Renal cortical epithelial cell (primary cell): ENCODE measurements at places on chromosomes 6 and 20. TPM values are rescaled to one million over a fixed set of nuclear protein-coding genes. Genes with fewer than 3 reads are reported as not detected.

DEFB124 gene
- total RNA-seq: not detected in 2 replicates

GRCh38 chr6:29964518-29964886 is 22.2 kb downstream of the HLA-A start:
- no peak for DNase-seq

- peak; percentile 56 for DNase-seq
Measured at GRCh38 chr6:7236306-7237209, 76.4 kb downstream of the SSR1 start.

- DNase-seq: peak; percentile 54
Measured at GRCh38 chr6:38349795-38350194, 289.9 kb downstream of the BTBD9 start.

- peak; percentile 19 for DNase-seq
Measured at GRCh38 chr6:93124006-93124632, 295.2 kb downstream of the EPHA7 start.

DNA sequence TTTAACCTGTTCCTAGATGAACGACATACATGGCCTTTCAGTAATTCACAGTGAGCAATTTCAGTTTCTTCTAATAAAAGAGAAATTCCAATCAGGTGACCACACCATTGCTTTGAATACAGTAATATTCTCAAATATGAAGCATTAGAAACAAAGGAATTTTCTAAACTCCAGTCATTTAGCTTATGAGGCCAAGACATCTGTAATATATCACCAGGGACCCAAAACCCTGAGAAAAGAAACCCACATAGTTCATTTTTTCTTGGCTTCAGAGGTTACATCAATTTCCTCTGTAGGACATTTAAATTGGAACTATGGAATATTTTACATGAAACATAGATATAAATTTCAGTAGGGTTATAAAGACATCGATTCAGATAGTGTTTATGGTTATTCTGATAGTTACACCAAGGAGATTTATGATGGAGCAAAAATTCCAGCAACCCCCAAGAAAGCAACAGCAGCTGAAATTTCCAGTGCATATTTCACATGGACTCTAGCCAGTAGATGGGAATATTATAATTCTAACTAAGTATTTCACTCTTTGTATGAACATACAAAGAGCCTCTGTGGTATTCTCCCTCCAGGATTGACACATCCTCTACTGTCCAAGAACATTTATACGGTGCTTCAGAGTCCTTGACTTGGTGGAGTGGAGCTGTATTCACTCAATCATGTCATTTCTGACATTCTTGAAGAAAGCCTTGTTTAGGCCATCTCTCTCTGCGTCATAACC is 82.9 kb downstream of the ADGRG6 start:
- DNase-seq: peak; percentile 17
